ENCODE measurements at places on chromosomes 3 and 15. TPM values are rescaled to one million over a fixed set of nuclear protein-coding genes. Genes with fewer than 3 reads are reported as not detected.

DNA sequence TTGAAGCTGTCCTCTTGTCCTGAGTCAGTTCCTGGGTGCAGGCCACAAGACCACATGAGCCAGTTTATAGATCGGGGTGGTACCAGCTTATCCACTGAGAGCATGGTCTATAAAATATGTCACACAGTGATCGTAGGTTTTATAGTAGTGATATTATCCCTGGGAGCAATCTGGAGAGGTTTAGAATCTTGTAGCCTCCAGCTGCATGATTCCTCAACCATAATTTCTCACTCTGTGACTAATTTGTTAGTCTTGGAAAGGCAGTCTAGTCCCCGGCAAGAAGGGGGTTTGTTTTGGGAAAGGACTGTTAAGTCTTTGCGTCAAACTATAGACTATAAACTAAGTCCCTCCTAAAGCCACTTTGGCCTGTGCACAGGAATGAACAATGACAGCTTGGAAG lies 693.0 kb upstream of the CADM2 start:
- no peak for DNase-seq

- no peak for DNase-seq
These were observed 7.8 kb downstream of the BLOC1S6 start for GRCh38 chr15:45594835-45595530.

DNA sequence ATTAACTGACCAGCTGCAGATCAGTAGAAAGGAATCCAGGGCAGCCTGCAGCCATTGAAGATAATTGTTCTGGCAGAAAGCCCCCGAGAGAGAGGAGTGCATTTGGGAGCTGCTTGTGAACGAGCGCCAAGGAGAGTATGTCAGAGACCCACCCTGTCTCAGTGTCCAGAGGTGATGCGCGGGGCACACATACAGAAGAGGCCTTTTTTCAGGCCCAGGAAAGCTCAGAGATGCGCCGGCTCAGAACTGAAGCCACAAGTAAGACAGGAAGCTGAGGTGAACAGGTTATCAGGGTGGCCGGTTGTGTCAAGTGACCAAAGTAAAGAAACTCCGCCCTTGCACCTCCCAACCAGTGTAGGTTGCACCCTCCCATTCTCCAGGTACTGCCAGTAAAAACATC lies 59.8 kb upstream of the HEG1 start:
- no peak for DNase-seq

- no peak for DNase-seq
These were observed 2.0 kb downstream of the ACAN start for GRCh38 chr15:88805031-88805780.

GRCh38 chr3:122962149-122962548 lies 65.4 kb downstream of the SEMA5B start:
- no peak for DNase-seq

- DNase-seq, result no peak
These were observed 178.4 kb downstream of the ARRDC4 start for GRCh38 chr15:98138910-98139309.

DNA sequence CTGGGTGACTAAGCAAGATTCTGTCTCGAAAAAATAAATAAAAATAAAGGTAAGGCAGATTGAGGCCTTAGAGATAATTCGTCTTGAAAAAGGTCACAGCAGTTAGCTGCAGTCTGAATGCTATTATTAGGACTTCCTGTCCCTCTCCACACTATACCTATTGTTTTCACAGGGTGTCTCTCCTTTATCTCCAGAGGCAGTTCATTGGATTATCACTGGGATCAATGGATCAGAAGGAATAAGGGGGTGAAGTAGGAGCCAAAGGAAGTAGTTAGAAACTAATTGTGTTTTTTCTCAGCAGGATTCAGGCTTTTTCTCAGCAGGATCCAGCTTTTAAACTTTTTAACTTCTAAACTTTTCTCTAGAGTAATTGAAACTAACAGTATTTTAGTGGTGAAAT lies 326.9 kb downstream of the IL5RA start:
- no peak for DNase-seq

The RHOV gene
- total RNA-seq, result not detected

DNA sequence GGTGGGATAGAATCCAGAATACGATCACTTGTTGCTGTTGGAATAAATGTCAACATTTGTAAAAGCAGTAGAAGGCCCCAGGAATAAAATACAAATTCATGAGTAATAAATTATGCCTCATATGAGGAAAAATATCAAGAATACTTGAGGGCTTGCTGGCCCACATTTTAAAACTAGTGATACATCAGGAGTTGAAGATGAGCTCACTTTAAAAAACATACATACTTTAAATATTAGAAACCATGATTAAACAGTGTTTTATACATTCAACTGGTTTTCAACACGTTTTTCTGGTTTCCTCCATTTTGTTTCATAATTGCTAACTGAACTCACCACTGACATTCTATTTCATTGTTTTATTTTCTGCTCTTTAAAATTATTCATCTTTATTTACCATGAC lies 141.4 kb downstream of the TFG start:
- no peak for DNase-seq

GRCh38 chr3:140822401-140823047 lies 119.1 kb upstream of the SLC25A36 start:
- no peak for DNase-seq

DNA sequence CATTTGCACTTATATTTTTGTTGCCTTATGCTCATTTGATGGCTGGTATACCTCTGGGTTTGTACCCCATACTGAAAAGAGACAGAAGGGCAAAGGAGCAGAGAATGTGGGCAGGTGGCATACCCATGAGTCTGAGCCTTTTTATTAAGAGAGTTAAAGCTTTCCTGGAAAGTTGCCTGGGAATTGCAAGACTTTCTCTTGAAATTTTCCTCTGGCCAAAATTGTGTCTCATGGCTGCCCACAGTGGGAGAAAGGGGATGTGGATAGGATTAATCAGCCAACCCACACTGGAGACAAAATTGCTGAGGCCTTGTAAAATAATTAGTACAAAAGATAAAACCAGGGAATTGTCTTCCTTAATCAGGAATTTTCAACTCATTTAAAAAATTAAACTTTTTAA lies 8.2 kb upstream of the NMD3 start:
- no peak for DNase-seq

GRCh38 chr3:190532731-190533203 lies 18.9 kb downstream of the IL1RAP start:
- DNase-seq, result no peak

- DNase-seq, result no peak
These were observed 87.9 kb downstream of the ARPP21 start for GRCh38 chr3:35727179-35727578.

- no peak for DNase-seq
These were observed 11.4 kb upstream of the CSPG4 start for GRCh38 chr15:75723847-75724660.

- DNase-seq, result no peak
These were observed 229.9 kb upstream of the LRTM1 start for GRCh38 chr3:55157731-55158130.

DNA sequence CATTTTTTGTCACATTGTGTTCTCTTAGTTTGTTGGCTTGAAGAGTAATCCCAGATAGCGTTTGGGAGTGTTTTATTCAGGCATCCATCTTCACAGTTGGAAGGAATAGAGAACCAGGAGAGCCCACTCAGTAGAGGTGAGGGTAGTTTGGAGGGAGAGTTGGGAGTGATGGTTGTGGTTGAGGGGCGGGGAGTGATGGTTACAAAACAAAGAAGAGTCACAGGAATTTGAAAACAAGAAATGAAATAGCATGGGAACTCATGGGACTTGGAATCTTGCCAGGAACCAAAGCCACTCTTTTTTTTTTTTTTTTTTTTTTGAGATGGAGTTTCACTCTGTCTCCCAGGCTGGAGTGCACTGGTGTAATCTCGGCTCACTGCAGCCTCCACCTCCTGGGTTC lies 36.3 kb downstream of the DUT start:
- DNase-seq, result no peak

DNA sequence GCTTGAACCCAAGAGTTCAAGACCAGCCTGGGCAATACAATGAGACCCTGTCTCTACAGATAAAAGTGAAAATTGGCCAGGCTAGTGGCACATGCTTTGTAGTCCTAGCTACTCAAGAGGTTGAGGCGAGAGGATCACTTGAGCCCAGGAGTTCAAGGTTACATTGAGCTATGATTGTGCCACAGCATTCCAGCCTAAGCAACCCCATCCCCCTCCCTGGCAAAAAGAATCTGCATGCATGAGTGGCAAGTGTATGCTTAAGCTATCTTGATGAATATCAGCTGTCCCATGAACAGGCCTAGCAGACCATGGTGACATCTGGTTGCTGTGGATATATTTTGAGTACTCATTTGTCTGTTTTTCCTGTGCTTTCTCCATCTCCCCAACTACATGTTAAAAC lies 4.7 kb downstream of the ATRIP start:
- DNase-seq, result no peak

DNA sequence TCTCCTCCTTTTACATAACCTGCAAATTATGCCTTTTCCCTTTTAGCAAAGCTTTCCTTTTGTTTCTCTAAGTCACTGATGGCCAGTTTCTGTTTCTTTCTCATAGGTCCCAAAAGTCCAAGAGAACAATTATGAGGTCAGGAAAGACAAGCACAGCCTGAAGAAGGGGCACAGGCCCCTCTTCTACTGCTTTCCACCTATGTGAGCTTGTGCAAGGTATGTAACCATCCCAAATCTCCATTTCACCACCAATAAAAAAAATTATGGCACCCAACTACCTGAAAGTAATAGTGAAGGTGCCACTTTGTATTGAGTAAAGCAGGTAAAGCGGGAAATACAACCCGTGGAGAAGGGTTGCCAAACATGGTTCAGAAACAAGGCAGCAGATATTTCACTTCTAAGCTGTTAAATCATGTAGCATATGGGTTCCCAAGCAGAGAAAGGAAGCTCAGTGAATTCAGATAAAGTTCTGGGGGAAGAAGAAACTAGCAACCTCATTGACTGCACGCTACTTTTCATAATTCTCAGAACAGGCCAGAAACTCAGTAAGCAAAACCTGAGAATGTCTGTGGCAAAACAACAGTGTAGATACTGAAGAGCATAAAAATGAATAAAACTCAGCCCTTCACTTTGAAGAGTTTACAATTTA lies 4.2 kb downstream of the PLOD2 start:
- DNase-seq, result no peak

GRCh38 chr15:79956354-79956939 lies 14.5 kb downstream of the BCL2A1 start:
- DNase-seq, result no peak

DNA sequence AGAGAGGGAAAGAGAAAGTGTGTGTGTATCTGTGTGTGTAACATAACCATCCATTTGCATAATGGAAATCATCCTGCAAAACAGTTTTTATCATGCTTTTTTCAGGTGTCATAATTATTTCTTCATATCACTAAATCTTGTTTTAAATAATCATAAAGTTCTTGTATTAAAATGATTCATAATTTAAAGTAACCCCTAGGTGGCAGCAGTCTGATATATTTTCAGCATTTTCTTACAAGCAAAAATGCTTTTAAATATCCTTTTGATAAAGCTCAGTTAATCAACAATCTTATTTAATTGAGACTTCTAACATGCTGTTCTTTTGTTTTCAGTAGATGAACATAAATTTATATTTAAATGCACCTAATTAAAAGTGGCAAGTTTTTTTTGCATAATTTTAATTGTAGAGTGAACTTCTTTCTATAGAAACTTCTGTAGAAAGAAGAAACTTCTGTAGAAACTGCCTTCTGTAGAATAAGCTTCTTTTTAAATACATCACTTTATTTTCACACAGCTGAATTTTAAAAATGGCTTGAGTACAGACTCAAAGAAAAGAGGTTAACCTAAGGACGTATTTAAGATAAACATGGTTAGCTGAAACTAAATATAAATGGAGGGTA lies 72.5 kb downstream of the OPA1 start:
- no peak for DNase-seq

The SHQ1 gene
- total RNA-seq, result 16.9 TPM

Measured in mesenteric fat pad (tissue), 1 donor.